ENCODE measurements at places on chromosomes 12 and 14.

DNA sequence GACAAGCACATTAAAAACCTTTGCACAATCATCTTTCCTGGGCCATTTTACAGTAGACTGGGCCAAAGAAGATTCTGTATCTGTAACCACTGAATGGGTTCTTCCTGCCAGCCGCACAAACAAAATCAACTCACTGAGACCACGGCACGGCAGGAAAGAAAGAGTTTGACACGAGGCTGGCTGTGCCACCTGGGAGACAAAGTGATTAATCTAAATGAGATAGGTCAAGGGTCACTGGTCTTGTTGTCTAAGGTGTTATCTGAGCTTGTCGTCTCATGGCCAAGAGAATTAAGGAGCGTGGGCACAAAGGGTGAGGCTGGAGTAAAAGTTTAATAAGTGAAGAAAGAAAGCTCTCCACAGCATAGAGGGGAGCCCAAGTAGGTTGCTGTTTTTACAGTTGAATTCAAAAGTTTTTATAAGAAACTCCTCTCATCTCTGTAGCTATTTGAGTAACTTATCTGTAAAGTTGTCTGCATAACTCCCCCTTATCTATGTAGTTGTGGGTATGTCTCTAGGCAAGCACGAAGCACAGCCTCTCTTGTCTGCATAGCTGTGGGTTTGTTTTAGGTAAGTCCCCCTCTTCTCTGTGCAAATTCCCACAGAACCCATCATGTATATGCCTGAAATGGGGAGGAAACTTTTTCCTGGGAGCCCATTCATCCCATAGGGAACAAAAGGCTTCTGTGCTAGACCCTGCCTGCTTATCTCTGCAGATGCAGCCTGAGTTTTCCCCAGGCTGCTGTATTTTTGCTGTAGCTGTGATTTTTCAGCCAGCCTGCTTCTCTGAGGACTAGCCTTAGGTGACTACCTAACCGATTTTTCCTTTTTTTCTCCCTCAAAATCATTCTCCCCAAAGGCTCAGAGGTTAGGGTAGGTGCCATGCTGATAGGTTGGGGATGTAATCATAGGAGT is 1314.6 kb upstream of the TMEM132C start:
- no peak for DNase-seq

GRCh38 chr14:59583755-59584154 is 7.1 kb upstream of the CCDC175 start:
- DNase-seq, result no peak

GRCh38 chr12:27965966-27966365 is 6.6 kb downstream of the PTHLH start:
- no peak for DNase-seq

DNA sequence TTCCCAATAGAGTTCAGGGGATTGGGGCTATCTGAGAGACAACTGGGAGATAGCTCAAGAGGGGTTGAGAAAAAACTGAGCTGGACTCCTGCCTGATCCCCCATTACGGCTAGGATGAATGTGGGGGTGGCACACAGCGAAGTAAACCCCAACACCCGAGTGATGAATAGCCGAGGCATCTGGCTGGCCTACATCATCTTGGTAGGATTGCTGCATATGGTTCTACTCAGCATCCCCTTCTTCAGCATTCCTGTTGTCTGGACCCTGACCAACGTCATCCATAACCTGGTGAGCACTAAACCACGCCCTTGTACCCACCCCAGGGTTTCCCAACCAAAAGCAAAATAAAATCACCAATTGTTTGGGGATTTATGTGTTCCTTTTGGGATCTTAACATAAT is 1.0 kb downstream of the ORMDL2 start:
- no peak for DNase-seq

DNA sequence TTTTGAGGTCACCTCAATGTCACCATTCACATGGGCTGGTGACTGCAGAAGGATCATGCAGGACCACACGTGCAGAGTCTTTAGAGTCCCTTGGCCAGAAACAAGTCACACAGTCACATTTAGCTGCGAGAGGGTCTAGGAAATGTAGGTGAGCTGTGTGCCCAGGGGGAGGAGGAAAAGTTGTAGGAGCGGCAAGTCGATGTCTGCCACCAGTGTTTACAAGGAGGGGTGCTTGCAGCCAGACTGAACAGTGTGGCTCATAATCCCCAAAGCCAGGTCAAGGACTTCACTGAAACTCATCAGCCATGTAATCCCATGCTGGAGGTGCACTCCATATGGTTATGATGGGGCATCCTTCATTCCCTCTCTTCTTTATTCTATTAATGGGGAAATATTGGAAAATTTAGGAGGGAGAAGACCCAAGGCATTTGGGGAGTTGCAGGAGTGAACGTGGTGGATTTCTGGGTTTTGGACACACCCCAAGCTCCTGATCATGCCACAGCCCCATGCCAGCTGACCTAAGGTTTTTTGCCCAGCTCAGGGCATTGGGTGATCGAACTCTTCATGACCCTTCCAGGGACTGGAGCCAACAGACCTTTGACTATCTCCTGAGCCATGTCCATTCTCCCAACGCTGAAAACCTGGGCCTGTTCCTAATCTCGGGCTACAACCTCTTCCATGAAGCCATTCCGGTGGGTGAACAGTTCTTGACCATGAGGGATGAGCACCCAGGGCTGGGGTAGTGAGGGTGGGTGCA is 7.2 kb downstream of the DAO start:
- no peak for DNase-seq

- no peak for DNase-seq
These were observed 994.4 kb upstream of the SEL1L start for GRCh38 chr14:82528016-82528415.

- no peak for DNase-seq
These were observed 169.2 kb downstream of the APAF1 start for GRCh38 chr12:98814254-98814653.

GRCh38 chr12:58575256-58575655 is 345.0 kb downstream of the LRIG3 start:
- no peak for DNase-seq

GRCh38 chr14:58817846-58818245 is 180.1 kb downstream of the DACT1 start:
- no peak for DNase-seq

GRCh38 chr12:62916632-62917425 is 18.1 kb downstream of the PPM1H start:
- DNase-seq, result no peak
